ENCODE measurements at places on chromosomes 5 and 9.

DNA sequence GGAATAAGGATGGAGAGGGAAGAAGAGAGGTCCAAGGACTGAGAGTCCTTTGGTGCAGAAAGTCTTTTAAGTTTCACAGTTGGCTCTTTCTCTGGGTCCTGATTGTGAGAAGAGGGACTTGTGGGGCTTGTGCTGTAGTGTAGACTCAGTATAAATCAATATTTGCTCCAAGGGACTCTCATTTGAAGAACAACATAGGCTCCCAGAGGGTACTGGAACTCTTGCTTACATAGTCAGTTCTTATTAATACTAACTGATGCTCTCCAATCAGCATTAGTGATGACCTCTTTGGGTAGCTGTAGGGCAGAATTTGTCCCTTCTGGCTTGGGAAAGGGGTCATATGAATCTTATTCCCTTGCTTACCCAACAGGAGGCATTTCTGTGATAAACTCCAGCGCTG lies 62.5 kb upstream of the CXCL14 start:
- DNase-seq, result no peak

DNA sequence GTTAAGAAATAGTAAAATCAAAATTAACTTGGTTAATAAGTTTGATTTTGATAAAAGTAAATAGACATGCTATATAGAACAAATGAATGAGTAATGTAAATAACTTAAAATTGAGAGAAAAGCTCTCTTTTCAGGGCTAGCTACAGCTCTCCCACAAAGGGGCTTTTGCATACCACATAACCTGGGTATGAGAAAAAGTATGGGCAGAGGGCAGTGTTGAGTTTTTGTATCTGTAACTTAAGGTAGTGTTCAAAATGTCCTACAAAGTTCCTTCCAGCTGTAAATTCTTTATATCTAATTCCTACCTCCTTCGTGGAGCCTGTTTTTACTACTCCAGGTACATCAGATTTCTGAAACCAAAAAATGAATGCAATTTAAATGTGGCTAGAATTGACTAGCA lies 18.9 kb upstream of the TTC33 start:
- no peak for DNase-seq

DNA sequence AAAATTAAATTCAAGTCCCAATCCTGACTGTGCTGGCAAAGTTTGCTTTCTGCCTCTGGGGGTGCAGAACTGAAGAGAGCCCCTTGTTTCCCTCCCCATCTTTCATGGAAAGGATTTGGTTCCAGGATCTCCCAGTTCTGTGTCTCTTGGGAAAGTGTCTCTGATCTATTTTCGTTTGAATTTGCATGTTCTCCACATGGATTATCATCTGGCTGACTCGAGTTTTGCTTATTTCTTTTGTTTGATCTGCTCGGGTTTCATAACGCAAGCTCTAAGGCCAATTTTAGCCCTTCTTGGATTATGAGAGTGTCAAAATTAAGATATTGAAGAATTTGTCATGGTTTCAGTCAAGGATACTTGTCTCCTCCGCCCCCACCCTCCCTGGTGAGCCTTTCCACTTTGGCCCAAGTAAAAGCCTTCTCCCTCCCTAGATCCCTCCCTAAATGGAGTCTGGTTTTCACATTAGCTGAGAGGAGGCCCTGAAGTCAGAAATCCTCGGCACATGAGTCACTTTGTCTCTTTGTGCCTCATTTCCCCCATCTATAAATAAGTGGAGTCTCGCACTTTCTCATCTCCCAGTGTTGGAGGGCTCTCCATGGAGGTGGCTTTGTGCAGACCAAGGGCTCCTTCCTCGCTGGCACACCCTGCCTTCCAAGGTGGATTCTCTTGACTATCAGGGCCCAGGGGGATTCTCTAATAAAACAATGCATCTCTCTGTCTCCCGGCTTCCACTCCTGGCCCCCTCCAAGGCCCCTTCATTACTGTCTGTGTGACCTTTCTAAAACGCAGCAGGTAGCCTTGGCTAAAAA lies 17.3 kb downstream of the ADRB2 start:
- no peak for DNase-seq

DNA sequence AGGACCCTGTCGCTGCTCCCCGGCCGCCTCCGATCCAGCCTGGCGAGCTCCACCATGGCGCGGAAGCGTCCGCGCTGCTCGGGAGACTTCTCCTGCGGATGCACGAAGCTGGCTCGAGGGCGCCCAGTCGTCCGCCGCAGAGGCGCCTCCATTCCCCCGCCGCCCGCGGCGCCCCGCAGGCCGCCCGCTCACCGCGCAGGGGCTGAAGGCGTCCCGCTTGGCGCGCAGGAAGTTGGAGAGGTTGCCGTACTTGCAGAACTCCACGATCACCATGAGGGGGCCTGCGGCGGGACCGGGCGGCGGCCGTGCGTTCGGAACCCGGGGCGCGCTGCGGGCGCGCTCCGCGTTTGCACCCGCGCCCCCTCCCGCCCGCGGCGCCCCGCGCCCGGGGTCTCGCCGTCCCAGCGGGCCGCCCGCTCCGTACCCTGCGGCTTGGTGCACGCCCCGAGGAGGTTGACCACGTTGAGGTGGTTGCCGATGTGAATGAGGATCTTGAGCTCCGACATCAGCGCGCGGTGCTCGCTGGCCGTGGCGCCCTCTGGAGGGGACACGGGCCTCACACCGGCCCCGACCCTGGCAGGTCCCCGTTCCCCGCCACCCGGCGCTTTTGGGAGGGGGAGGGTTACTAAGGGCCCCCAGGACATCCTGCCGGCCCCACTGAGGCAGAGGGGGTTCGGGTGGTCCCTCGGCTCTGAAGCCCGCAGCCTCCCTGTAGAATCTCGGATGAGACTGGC lies 27.7 kb upstream of the SCGB3A1 start:
- DNase-seq, result peak; percentile 20

GRCh38 chr9:122218071-122218934 lies 10.5 kb downstream of the LHX6 start:
- no peak for DNase-seq

DNA sequence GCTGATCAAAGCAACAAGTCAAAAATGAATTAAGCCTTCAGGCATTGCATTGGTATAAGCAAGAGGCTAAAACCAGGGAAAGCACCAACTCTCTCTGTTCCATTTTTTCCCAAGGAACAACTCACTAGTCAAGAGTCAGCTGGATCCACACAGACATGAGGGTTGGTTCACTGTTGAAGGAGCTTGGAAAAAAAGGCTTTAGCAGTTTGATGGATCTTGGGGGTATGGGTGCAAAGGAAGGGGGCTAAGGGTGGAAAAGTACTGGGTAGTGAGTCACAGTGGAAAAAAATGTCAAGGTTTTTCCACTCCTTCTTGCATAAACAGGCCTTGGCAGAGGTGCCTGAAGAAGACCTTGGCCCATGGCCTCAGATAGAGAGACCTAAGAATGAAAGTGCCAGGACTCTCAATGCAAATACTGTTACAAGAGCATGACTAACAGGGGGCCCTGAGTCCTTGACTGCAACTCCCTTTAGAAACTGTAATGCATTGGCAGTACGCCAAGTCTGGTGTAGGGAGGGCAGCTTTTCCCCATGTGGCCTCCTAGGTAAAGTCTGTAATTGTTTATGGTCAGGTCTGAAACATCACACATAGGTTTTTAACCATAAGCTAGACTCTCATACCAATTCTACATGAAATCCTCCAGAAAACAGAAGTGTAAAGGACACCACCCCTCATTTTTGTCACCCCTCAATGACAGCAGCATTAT lies 23.7 kb downstream of the ACTL7A start:
- DNase-seq, result no peak

GRCh38 chr9:98657897-98658296 lies 50.8 kb downstream of the GABBR2 start:
- no peak for DNase-seq

GRCh38 chr5:54404568-54404967 lies 50.9 kb upstream of the HSPB3 start:
- no peak for DNase-seq

GRCh38 chr5:1516615-1517601 lies 6.9 kb downstream of the LPCAT1 start:
- no peak for DNase-seq

DNA sequence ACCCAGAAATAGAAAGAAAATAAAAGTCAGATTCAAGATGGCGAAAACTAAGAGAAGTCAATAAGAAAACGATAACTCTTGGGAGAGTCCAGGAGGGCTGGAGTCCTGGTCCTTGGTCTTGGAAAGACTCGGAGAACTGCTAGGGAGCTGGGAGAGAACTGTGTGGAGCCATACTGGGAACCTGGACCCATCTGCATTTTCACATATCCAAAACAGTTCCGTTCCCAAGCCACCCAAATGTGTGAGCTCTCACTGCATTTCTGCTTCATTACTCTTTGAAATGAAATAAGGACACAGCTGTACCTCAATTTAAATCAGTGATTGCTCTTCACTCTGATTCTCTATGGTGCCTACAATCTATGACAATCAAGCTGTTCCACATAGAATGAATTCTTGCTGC lies 68.1 kb upstream of the CER1 start:
- DNase-seq, result no peak

DNA sequence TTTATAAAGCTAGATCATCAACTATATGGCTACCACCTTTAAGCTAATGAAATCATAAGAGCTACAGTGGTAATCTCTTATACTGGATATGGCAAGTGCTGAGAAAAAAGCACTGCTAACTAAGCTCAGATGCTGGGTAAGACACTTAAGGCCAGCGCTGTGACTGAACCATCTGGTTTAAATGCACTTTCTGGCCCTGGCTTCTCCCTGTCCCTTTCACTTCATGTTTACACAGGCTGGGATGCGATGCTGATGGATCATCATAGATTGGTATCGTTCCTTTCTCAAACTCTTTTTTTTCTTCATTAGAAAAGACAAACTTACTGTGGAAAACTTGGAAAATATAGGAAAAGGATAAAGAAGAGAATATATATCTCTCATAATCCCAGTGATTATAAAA lies 52.3 kb downstream of the KIF24 start:
- no peak for DNase-seq

DNA sequence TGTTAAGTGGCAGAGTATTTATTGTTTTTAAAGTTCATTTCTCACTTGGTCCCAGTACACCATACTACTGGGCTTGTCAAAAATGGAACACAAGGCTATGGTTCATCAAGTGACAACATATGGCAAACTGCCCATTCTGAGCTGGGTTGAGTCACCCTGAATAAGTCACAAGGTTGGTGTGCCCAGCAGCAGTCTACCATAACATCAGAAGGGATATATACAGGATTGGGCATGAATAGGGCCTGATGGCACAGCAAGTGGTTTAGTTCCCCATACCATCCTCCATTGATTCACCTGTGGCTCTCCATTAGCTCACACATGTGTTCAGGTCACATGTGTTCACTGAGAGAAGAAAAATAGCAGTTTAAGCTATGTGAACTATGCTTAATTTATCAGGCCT lies 249.8 kb upstream of the PRDM9 start:
- DNase-seq, result no peak

- DNase-seq, result no peak
These were observed 51.9 kb downstream of the IPPK start for GRCh38 chr9:92617951-92618510.

DNA sequence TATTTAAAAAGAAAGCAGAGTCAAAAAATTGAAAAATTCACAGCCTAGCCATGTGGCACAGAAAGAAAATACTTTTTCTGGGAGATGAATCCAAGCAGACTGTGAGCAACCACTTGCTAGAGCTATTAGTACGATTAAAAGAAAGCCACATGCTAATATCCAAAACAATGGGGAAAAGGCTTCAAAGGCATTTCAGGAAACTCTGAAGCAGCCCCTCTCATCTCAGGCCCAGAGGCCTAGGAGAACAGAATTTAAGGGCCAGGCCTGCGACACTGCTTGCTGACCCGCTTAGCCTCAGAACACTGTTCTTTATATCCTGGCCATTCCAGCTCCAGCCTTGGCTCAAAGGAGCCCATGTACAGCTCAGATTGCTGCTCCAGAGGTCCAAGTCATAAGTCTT lies 1257.0 kb upstream of the CDH18 start:
- no peak for DNase-seq

DNA sequence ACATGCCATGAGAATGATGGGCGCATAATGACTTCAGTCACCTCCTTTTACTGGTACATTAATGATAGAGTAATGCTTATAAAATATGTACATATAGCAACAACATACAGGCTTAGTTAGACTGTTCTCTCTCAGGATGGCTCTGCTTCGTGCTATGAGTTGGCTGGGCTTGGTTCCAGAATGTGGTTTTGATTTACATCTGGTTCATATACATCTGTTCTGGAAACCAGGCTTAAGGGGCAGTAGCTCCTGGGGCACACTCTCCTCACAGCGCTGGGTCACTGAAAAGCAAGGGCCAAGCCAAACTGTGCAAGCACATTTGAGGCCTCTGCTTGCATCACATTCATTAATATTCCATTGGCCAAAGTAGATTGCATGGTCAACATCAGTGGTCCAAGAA lies 44.9 kb downstream of the PCSK1 start:
- DNase-seq, result no peak

- peak; percentile 50 for DNase-seq
These were observed 11.5 kb downstream of the ANXA1 start for GRCh38 chr9:73162987-73163768.

DNA sequence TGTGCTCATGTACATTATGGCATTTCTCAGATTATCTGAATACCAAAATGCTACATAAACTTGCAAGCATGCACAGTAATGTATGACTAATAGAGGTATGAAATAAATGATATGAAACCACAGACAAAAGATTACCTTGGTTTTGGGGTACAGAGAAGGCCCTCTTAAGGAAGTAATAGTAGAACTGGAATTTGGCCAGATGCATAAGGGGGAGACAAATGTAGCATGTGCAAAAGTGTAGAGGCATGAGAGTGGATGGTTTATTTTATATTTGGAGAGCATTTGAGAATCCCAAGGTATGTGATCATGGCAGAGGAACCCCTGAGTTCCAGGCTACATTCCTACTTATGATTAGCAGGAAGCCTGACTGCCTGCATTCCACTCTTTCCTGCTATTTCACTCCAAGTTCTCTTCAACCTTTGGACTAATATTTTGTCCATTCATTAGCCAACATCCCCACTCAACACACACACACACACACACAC lies 74.2 kb downstream of the MAMDC2 start:
- no peak for DNase-seq

- no peak for DNase-seq
These were observed 6.6 kb upstream of the AOPEP start for GRCh38 chr9:94719878-94720277.

- DNase-seq, result no peak
These were observed 174.1 kb downstream of the PRELID2 start for GRCh38 chr5:145660897-145661640.

Measured in CD4-positive, alpha-beta T cell treated with Interleukin-21 for 1 hour (primary cell).